C1 segment of cervical spinal cord (tissue), 14 donors: ENCODE measurements at places on chromosomes 13 and 19.

- no peak for DNase-seq
Observed at GRCh38 chr19:47036097-47036651, 12.2 kb downstream of the TMEM160 start.

GRCh38 chr19:31937983-31938382 is 407.4 kb upstream of the ZNF507 start:
- DNase-seq: no peak

GRCh38 chr13:101394605-101395004 is 21.7 kb downstream of the NALCN start:
- DNase-seq: no peak

GRCh38 chr19:10874024-10874423 is 2.7 kb downstream of the CARM1 start:
- no peak for DNase-seq

DNA sequence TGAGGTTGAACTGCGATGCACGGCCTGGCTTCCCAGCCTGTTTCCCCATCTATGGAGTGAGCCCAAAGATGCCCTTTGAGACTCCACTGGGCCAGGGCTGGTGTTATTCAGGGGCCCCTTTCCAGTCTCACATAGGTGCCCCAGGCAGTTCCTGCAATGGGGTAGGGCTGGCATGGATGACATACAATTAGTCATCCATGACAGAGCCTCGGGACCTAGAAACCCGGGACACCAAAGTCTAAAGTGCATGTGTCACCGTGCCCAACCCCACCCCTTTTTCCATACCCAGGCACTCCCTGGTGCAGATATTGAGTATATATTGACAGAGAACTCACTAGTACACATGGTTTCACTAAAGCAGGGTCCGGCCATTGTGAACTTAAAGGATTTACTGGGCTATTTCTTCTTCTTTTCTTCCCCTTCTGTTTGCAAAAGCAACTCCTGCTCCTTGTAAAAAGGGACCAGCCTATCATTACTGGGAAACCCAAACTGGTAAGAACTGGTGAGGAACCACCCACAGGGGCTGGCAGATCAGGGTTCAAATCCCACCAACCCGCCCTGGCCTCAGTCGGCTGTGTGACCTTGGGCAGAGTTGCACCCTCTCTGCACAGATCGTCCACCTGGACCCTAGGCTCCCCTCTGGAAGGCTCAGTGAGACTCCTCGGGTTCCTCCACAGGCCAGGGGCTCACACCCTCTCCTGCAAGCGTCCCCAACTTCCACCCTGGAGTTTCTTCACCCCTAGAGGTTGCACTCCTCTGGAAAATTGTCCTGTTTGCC is 2.7 kb downstream of the B3GNT3 start:
- DNase-seq: no peak

DNA sequence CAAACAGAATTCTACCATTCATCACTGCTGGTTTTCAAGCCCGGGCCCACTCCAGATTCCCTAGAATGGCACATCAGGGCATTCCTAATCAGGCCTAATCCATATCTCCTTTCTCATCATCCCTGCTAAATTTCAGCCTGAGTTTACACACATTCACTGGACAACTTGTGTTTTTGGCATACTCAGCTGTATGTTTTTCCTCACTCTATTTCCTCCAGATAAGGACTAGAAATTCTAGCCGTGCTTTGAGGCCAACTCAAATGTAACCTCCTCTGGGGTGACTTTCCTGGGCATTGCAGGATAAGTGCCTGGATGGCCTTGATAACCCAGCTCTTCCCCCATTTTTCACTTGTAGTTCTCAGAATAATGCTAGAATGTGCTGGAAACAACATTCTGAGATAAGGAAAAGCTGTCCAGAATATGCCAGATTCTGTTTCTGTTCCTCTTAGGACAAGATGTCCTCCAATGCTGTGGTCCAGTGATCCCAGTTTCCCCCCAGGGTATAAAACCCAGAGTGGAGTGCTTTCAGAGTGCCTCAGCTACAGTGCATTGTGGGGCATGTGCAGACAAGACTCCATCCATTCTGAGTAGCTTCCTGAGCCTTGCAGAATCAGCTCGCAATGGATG is 66.9 kb upstream of the CLDN10 start:
- no peak for DNase-seq

DNA sequence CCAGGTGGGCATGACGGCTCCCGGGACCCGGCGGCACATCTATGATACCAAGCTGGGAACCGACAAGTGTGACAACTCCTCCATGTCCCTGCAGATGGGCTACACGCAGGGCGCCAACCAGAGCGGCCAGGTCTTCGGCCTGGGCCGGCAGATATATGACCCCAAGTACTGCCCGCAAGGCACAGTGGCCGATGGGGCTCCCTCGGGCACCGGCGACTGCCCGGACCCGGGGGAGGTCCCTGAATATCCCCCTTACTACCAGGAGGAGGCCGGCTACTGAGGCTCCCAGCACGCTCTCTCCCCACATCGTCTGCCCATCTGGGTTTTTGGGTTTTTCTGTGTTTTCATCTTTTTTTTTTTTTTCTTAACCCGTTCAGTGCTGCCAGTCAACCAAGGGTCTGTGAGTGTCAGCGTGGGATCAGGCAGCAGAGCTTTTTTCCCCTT is 2.3 kb upstream of the ABCA7 start:
- DNase-seq: no peak

GRCh38 chr13:46953941-46954340 is 57.1 kb upstream of the HTR2A start:
- no peak for DNase-seq

DNA sequence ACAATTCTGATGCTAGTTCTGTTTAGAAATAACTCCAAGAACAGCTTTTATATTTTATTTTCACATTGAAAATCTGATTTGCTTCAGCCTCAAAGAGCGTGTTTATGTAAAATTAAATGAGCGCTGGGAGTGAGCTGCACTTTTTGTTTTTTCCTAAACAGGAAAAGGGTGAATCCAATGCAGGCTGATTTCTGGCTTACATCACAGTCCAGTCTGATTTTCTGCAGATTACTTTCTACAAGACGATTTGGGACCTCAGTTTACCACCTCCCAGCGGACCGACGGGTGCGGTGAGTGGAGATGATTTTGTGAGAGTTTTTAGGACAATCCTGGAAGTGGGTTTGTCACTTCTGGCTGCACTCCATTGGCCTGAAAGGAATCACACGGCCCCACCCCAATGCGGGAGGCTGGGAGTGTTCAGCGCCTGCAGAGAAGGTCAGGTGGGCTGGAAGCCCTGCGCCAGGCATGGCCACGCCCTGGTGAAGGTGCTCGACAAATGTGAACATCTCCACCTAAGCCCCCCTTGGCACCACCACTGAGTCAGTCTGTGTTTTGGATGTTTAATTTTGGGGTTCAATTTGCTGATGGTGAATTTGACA is 90.1 kb downstream of the ANKRD10 start:
- no peak for DNase-seq
